ENCODE measurements at places on chromosomes 6 and 20.
A peak's percentile ranks its signal among the peaks of the same experiment; 100 is the strongest.

GRCh38 chr20:52941808-52942207 lies 30.4 kb upstream of the TSHZ2 start:
- DNase-seq, result no peak

- DNase-seq, result peak; percentile 45
Observed at GRCh38 chr6:38213251-38213658, 393.7 kb downstream of the ZFAND3 start.

GRCh38 chr6:143037470-143037869 lies 23.2 kb upstream of the AIG1 start:
- no peak for DNase-seq

- DNase-seq, result no peak
Observed at GRCh38 chr6:111406200-111406721, 76.8 kb downstream of the REV3L start.

DNA sequence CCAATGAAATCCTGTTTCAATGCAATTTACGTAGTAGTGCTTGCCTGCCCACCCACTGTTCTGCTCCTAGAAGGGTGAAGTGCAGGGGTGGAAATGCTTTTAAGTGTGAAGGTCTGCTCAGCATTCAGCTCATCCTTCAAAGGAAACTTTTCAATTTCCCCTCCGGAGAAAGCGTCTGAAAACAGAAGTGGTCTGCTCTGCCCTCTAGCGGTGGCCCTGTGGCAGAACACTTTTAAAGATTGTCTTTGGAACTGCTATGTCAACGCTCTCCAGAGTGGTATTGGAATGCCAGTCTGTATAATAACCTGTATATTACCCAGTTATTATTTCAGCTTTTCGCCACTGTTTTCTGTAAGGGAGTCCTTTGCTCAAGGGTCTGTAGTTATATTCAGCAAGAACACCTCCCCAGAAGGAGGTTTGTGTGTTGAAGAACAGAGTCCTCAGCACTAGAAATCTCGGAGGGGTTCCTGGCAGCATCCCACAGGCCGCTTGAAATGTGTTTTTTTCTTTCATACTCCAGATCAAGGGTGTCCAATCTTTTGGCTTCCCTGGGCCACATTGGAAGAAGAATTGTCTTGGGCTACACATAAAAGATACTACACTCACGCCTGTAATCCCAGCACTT lies 63.1 kb upstream of the KLHL31 start:
- peak; percentile 74 for DNase-seq

All from COLO829 (cell line).